ENCODE measurements at places on chromosomes 13 and 19. TPM values are rescaled to one million over a fixed set of nuclear protein-coding genes. Genes with fewer than 3 reads are reported as not detected.

Gene SELENOV
- 15.4 TPM for total RNA-seq

Gene LILRB1
- not detected for total RNA-seq

- H3K4me1 ChIP-seq, result peaks cover 63% of the 10 kb centered on the region
- no peak for DNase-seq
- H3K27me3 ChIP-seq, result no peaks in the 10 kb centered on the region
Observed at GRCh38 chr13:25872481-25873241, 179.2 kb downstream of the SHISA2 start.

DNA sequence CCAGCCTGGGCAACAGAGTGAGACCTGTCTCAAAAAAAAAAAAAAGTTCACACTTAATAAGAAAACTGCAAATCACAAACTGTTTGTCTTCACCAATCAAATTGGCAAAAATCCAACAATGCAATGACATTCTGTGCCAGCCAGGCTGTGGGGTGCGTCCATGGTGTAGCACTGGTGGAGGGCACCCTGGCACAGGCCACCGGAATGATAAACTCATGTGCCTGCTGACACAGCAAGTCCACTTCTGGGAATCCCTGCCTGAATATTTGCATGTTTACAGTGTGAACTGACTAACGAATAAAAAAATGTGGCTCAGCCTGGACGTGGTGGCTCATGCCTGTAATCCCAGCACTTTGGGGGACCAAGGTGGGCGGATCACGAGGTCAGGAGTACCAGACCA is 1.6 kb upstream of the LRRC25 start:
- no peak overlapping the region for H3K4me3 ChIP-seq
- H3K27me3 ChIP-seq, result peaks cover 3% of the 10 kb centered on the region
- no peaks in the 10 kb centered on the region for H3K36me3 ChIP-seq
- DNase-seq, result no peak

DNA sequence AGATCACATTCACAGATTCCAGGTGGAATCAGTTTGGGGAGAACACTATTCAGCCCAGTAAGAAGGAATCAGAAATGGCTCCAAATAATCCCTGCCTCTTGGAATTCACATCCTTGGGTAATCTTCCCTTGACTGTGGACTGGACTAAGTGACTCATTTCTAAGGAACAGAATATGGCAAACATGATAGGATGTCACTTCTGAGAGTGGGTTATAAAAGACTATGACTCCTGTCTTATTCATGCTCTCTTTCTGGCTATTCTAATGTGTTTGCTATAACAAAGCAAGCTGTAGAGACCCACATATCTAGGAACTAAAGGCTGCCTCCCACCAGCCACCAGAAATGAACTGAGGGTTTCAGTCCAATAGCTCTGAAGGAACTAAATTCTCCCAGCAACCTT is 37.8 kb downstream of the MBD3L2B start:
- no peak for DNase-seq
- no peaks in the 10 kb centered on the region for H3K4me1 ChIP-seq
- H3K27ac ChIP-seq, result no peak overlapping the region
- H3K36me3 ChIP-seq, result peaks cover 60% of the 10 kb centered on the region

DNA sequence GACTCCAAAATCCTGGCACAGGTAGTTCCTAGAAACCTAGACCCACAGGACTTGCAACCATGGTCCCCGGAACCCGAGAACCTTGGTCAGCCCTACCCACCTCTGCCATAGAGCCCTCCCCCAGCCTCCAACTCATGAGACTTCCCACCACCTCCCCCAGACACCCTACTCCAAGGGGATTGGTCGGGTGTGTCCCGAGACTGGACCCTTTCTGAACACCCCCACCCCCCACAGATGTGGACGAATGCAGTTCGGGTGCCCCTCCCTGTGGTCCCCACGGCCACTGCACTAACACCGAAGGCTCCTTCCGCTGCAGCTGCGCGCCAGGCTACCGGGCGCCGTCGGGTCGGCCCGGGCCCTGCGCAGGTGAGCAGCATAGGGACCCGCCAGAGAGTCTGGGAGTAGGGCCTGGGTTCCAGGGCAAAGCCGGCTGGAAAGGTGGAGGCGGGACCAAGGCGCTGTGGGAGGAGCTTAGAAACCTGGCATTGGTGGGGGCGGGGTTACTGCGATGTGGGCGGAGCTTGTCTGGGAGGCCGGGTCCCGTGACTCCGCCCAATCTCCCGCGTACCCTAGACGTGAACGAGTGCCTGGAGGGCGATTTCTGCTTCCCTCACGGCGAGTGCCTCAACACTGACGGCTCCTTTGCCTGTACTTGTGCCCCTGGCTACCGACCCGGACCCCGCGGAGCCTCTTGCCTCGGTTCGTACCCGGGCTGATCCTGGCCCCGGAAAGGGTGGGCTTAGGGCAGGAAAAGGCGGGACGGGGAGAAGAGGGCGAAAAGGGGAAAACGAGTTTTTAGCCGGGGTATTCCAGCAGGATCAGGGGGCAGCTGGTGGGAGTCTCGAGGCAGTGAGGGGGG is 11.9 kb downstream of the LTBP4 start:
- peak overlapping the region; percentile 97 for H3K27ac ChIP-seq
- H3K4me1 ChIP-seq, result peaks cover 27% of the 10 kb centered on the region
- peaks cover 12% of the 10 kb centered on the region for H3K36me3 ChIP-seq
- peak; percentile 94 for DNase-seq
- H3K4me3 ChIP-seq, result peak overlapping the region; percentile 90

GRCh38 chr19:18597809-18598660 is 8.6 kb downstream of the CRLF1 start:
- no peak overlapping the region for H3K4me3 ChIP-seq
- H3K27me3 ChIP-seq, result peaks cover 41% of the 10 kb centered on the region
- H3K4me1 ChIP-seq, result peaks cover 45% of the 10 kb centered on the region
- H3K36me3 ChIP-seq, result no peaks in the 10 kb centered on the region

DNA sequence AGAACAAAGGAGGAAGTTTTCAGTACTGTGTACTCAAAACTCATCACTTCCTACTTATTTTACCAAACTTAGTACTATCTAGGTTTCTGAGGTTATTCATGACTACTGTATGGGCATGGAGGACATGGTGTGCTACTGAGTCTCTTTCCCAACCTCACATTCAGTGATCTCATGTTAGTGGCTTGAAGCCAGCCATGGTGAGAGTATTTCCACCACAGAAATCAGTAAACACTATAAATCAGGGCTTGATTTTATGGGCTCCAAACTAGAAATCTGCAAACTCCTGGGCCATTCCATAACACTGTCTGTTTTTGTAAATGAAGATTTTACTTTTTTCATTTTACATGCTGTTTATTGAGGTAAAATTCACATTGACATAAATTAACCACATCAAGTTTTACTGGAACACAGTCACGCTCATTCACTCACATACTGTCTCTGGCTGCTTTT is 19.7 kb downstream of the MED26 start:
- no peak for DNase-seq
- no peak overlapping the region for H3K4me3 ChIP-seq
- H3K27me3 ChIP-seq, result no peaks in the 10 kb centered on the region
- no peaks in the 10 kb centered on the region for H3K4me1 ChIP-seq
- no peaks in the 10 kb centered on the region for H3K36me3 ChIP-seq

Data from WTC11 (cell line).